ENCODE measurements at places on chromosomes 4 and X. TPM values are rescaled to one million over a fixed set of nuclear protein-coding genes. Genes with fewer than 3 reads are reported as not detected.

- H3K4me3 ChIP-seq = no peak overlapping the region
- no peaks in the 10 kb centered on the region for H3K36me3 ChIP-seq
- no peak overlapping the region for H3K27ac ChIP-seq
- H3K4me1 ChIP-seq = no peaks in the 10 kb centered on the region
Measured at GRCh38 chr4:29538889-29539646, 1181.1 kb upstream of the PCDH7 start.

DNA sequence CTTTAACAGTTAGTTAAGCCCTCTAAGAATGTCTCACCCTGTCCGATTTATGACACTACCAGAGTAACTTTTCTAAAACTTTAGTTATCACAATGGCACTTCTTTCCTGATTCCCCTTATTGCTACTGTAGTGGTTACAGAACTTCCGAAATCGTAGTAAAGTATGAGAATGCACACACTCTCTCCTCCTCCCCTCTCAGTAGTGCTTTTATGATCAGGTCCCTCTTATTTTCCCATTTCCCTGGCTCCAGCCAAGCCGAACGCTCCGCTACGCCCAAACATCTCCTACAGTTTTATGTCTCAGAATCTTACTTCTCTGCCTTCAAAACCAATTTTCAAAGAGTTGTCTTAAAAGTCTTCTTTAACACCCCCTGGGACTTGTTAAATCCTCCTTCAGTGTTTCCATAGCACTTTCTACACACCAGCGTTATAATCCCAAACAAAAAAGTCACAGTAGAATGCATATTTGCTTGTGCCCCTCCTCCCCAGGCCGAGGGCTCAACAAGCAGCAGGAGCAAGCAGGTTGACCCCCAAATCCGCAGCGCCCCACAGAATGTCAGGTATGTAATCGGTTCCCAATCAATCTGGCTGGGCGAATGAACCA, 671 bp downstream of the HPF1 start:
- no peak for DNase-seq
- H3K27me3 ChIP-seq = no peaks in the 10 kb centered on the region
- H3K4me1 ChIP-seq = peaks cover 19% of the 10 kb centered on the region
- peak overlapping the region; percentile 97 for H3K4me3 ChIP-seq
- peak overlapping the region; percentile 55 for H3K27ac ChIP-seq

- no peaks in the 10 kb centered on the region for H3K36me3 ChIP-seq
- no peaks in the 10 kb centered on the region for H3K27me3 ChIP-seq
- no peak overlapping the region for H3K27ac ChIP-seq
- no peaks in the 10 kb centered on the region for H3K4me1 ChIP-seq
Measured at GRCh38 chr4:173367285-173367684, 3.5 kb upstream of the SAP30 start.

- H3K27ac ChIP-seq = no peak overlapping the region
- no peak for DNase-seq
- no peaks in the 10 kb centered on the region for H3K36me3 ChIP-seq
- H3K4me3 ChIP-seq = no peak overlapping the region
- no peaks in the 10 kb centered on the region for H3K27me3 ChIP-seq
- H3K4me1 ChIP-seq = no peaks in the 10 kb centered on the region
Measured at GRCh38 chr4:52951016-52951415, 88.9 kb downstream of the RASL11B start.

TMPRSS11B gene
- not detected for total RNA-seq

- no peaks in the 10 kb centered on the region for H3K4me1 ChIP-seq
- no peak overlapping the region for H3K4me3 ChIP-seq
- H3K27ac ChIP-seq = no peak overlapping the region
Measured at GRCh38 chr4:69601065-69601464, 38.4 kb downstream of the UGT2A2 start.

TMEM271 gene
- total RNA-seq = not detected

DNA sequence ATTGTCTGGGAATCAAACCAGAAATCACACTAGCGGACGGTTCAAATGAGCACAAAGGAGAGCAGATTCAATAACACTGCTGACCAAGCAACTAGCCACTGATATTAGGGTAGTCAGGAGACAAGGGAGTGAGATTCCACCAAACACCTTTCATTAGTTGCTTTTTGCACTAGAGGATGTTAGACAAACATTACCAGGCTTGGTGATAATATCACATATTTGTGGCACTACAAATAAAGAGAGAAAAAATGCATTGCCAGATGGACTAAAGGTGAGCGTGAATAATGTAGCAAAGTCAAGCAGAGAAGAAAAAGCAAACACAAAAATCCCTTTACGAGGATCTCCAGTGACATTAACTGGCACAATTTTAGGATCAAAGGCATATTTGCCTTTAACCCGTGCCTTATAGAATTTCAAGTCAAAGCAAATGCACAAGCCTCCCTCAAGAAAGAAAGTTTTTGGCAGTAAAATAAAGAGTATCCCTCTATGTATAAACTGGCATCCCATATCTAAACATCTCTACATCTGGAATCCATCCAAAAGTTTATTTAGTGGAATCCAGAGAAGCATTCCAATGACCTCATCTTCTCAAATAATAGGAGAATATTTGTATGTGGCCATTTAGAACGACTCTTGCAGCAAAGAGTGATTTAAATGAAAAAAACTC, 290.9 kb downstream of the KCTD8 start:
- no peaks in the 10 kb centered on the region for H3K27me3 ChIP-seq
- DNase-seq = no peak
- H3K27ac ChIP-seq = no peak overlapping the region
- H3K4me3 ChIP-seq = no peak overlapping the region
- H3K36me3 ChIP-seq = no peaks in the 10 kb centered on the region

ATOH1 gene
- total RNA-seq = not detected

GRCh38 chr4:184385705-184386141, 88.6 kb downstream of the IRF2 start:
- no peak overlapping the region for H3K4me3 ChIP-seq
- H3K36me3 ChIP-seq = no peaks in the 10 kb centered on the region
- H3K27ac ChIP-seq = no peak overlapping the region
- no peaks in the 10 kb centered on the region for H3K27me3 ChIP-seq

ARMCX4 gene
- 0.15 TPM for total RNA-seq

F8A2 gene
- not detected for total RNA-seq

SULT1B1 gene
- 0.10 TPM for total RNA-seq

- no peak overlapping the region for H3K4me3 ChIP-seq
- no peaks in the 10 kb centered on the region for H3K36me3 ChIP-seq
Measured at GRCh38 chr4:143140696-143141095, 44.0 kb upstream of the USP38 start.

- no peak overlapping the region for H3K4me3 ChIP-seq
- peaks cover 64% of the 10 kb centered on the region for H3K4me1 ChIP-seq
- no peaks in the 10 kb centered on the region for H3K27me3 ChIP-seq
- H3K27ac ChIP-seq = no peak overlapping the region
- no peak for DNase-seq
Measured at GRCh38 chr4:121693450-121693849, 3.3 kb downstream of the ANXA5 start.

GRCh38 chr4:139295942-139296299, 5.4 kb upstream of the NAA15 start:
- peak overlapping the region; percentile 89 for H3K4me3 ChIP-seq
- no peak for DNase-seq
- H3K27ac ChIP-seq = peak overlapping the region; percentile 5
- H3K36me3 ChIP-seq = peaks cover 20% of the 10 kb centered on the region
- no peaks in the 10 kb centered on the region for H3K27me3 ChIP-seq

CYTL1 gene
- not detected for total RNA-seq

TBC1D9 gene
- total RNA-seq = 9.5 TPM

- no peak overlapping the region for H3K27ac ChIP-seq
- peaks cover 8% of the 10 kb centered on the region for H3K4me1 ChIP-seq
Measured at GRCh38 chr4:158282252-158282651, 72.0 kb downstream of the TMEM144 start.

GRCh38 chr4:60201052-60201673, 999.0 kb upstream of the ADGRL3 start:
- H3K4me1 ChIP-seq = no peaks in the 10 kb centered on the region
- H3K36me3 ChIP-seq = no peaks in the 10 kb centered on the region
- H3K27ac ChIP-seq = no peak overlapping the region
- no peak overlapping the region for H3K4me3 ChIP-seq
- no peaks in the 10 kb centered on the region for H3K27me3 ChIP-seq

METAP1 gene
- 112 TPM for total RNA-seq

Measured in HCT116 (cell line).